ENCODE measurements at places on chromosomes 5 and 9.

DNA sequence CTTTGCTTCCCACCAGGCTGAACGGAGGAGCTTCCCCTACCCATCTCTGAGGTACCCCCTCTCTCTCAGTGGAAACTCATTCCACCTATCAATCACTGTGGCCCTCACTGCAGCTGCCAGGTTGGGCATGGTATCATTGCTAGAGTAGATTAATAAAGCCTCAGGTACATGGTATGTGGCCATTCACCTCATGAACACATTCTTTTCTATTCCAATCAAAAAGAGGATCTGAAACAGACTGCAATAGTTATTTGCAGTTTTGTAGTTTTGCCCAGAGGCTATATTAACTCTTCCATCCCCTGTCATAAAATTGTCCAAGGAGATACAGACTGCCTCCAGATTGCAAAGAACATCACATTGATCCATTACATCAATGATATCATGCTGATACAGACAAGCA is 85.8 kb upstream of the MVB12B start:
- no peak for DNase-seq

GRCh38 chr5:110785356-110785755 is 46.5 kb downstream of the SLC25A46 start:
- no peak for DNase-seq

DNA sequence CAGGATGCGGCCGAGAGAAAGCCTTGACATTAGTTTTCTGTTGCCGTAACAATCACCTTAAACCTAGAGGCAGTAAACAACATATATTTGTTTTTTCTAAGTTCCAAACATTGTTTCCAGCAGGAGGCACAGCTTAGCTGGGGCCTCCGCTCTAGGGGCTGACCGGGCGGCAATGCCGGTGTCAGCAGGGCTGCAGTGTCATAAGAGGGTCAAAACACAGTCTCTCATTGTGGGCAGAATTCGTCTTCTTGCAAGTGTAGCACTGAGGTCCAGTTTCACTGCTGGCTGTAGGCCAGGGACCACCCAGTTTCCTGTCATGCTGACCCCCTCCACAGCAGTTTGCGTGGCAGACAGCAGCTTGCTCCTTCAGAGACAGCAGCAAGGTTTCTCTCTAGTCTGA is 186.2 kb downstream of the PJA2 start:
- DNase-seq: no peak

GRCh38 chr9:134651226-134651905 is 9.8 kb downstream of the COL5A1 start:
- no peak for DNase-seq

- DNase-seq: no peak
Measured at GRCh38 chr5:98157368-98157767, 616.1 kb upstream of the RGMB start.

DNA sequence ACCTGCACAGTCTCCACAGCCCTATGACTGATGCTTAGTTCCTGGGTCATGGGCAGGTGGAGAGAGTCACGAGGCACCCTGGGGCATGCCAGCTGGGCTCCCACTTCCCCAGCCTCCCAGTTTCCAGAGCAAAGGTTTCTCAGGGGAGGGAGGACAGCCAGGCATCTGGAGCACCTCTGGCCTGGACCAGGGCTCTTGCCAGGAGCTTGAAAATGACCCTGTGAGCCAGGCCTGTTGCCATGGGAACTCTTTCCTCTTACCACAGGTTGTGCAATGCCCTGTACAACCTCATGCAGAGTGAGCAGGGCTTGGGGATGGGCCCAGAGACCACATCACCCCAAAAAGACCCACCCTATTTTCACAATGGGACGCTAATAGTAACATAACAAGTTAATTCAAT is 113.1 kb downstream of the PSD2 start:
- DNase-seq: no peak

GRCh38 chr5:82952326-82952725 is 124.9 kb downstream of the TMEM167A start:
- DNase-seq: no peak

DNA sequence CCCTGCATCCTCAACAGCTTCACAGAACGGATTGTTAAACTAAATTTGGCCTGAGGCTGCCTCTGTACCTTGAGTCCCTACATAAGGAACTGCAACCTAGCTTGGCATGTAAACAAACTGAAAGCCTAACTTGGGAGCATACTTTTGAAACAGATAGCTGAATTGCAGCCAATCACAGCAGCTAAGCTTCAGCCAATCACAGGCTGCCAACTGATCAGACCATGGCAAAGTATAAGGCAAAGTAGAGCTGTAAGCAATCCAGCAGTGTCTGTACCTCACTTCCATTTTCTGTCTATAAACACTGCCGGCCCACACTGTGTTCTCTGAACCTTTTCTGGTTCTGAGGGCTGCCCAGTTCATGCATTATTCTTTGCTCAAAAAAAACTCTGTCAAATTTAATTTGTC is 8.9 kb upstream of the ZNF483 start:
- no peak for DNase-seq

- no peak for DNase-seq
Measured at GRCh38 chr9:123150708-123151503, 117.4 kb downstream of the GPR21 start.

DNA sequence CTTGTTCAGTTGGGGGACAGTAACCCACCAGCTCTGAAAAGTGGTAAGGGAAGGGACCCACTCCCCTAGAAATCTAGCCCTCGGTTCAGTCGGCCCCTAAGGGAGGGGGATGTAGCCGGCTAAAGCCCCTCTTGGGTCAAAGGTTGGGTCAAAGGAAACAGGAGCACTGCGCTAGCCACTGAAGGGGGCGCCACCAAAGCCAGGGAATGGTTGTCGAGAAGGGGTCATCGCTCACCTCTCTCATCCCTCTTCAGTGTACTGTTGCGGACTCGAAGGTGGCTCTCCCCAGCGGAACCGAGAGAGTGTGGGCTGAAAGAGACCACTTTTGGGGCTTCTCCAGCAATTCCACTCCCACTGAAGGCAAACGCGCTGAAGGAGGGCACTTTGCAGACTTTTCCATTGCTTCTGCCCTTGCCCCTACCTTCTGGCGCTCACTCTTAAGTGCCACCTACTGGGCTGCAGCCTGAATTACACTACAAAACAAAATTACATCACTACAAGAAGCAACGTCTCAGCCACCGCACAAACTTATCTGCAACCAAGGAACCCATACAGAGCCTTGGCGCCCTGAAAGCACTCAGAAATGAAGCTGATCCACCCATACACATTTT is 396.9 kb downstream of the PDE4D start:
- no peak for DNase-seq

GRCh38 chr9:456365-456764 is 241.7 kb downstream of the DOCK8 start:
- no peak for DNase-seq

DNA sequence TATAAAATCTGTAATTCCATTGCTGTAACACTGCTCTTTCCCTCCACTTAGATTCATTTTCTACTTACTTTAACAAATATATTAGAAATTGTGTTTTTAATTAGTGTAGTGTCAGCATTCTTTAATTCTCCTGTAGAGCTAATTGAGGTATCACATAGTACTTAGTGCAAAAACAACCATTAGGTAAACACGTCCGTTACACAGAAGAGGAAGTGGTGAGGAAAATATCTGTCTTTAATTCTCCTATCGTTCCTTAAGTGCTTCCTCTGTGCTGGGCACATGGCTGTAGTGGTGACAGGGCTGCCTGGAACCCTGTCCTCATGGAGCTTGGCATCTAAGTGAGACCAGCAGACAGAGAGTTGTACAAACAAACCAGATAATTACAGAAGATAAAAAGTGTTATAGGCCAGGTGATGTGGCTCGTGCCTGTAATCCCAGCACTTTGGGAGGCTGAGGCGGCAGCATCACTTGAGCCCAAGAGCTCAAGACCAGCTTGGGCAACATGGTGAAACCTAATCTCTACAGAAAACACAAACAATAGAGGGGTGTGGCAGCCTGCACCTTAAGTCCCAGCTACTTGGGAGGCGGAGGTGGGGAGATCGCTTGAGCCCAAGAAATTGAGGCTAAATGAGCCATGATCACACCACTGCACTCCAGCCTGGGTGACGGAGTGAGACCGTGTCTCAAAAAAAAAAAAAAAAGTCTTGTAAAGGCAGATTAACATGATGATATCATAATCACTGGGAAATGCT is 36.4 kb downstream of the PARP8 start:
- DNase-seq: no peak

DNA sequence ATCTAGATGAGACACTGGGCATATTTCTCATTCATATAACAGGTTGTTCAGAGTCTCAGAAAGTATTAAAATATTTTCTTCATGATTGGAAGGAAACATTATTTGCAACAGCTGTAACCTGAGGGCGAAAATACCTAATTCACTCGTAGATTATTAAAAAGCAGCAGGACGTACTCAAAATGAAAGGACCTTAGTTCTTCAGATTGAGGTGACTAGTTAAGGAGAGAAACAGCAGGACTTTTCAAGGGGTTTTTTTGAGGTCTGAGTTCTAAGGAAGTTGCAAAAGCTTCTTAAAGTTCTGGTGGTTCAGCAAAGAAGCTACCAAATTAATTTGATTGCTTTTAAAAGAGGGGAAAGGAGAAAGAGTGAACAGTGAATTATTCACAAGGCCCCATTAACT is 174.9 kb downstream of the TMEM161B start:
- DNase-seq: no peak

- DNase-seq: no peak
Measured at GRCh38 chr9:109355564-109356297, 34.9 kb upstream of the EPB41L4B start.

DNA sequence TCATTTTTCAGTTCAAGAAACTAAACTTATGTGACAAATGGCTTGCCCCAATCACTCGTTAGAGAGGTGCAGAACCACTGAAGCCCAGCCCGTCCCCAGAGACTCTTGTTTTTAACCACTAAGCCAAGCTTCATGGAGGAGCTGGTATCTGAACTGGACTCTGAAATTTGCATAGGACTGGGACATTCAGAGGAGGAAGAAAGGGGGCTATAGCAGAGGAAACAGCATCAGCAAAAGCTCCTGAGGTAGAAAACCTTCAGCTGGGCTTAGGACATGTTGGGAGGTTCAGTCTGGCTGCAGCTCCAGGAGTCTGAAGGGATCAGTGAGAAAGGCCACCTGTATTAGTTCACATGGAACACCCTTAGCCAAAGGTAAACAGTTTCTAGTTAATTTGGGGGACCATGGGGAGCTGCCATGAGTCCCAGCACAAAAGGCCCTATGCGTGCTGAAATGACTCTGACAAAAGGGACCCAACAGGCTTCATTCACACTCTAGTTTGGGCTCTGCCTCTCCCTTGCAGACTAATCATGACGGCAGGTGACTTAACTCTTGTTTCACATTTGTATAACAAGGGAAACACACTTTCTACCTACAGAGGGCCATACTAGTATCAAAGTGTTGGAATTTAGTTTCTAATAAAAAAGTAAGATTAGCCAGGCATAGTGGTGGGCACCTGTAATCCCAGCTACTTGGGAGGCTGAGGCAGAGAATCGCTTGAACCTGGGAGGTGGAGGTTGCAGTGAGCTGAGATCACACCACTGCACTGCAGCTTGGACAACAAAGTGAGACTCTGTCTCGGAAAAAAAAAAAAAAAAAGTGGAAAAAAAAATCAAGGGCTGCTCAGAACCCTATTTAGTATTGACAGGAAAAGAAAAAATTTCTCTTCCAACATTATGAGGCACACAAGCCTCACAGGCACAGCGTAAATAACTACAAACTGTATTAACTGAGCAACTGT is 10.2 kb downstream of the FBXO10 start:
- no peak for DNase-seq

- DNase-seq: no peak
Measured at GRCh38 chr9:128121466-128121810, 6.1 kb downstream of the PTGES2 start.

- DNase-seq: no peak
Measured at GRCh38 chr5:15993919-15994318, 185.7 kb downstream of the MARCHF11 start.

DNA sequence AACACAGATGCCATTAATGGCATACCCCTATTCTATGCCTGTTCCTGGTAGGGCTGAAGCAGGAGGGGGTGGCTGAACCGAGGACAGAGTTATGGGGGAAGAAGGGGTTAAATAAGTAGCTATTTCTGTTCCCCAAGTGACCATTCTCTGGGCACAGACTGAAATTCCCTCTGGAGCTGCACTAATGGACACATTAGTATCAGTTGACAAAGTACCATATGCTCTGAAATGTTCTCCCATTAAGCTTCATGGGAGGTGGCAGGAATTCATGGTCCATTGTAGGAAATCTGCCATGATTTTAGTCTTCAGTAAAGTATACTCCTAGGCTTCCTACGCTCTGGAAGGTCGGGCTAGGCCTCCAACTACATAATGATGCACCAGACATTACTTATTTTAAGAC is 10.5 kb upstream of the FRMPD1 start:
- DNase-seq: no peak

GRCh38 chr5:180804129-180804618 is 1.6 kb upstream of the MGAT1 start:
- no peak for DNase-seq

- DNase-seq: no peak
Measured at GRCh38 chr9:130570208-130570607, 9.2 kb upstream of the FUBP3 start.

- DNase-seq: no peak
Measured at GRCh38 chr5:174355208-174355612, 309.7 kb downstream of the NSG2 start.

GRCh38 chr5:126280343-126280742 is 142.9 kb upstream of the GRAMD2B start:
- no peak for DNase-seq

GRCh38 chr9:84698323-84698722 is 28.8 kb downstream of the NTRK2 start:
- DNase-seq: no peak

- no peak for DNase-seq
Measured at GRCh38 chr9:16068476-16068875, 515.6 kb downstream of the CCDC171 start.

DNA sequence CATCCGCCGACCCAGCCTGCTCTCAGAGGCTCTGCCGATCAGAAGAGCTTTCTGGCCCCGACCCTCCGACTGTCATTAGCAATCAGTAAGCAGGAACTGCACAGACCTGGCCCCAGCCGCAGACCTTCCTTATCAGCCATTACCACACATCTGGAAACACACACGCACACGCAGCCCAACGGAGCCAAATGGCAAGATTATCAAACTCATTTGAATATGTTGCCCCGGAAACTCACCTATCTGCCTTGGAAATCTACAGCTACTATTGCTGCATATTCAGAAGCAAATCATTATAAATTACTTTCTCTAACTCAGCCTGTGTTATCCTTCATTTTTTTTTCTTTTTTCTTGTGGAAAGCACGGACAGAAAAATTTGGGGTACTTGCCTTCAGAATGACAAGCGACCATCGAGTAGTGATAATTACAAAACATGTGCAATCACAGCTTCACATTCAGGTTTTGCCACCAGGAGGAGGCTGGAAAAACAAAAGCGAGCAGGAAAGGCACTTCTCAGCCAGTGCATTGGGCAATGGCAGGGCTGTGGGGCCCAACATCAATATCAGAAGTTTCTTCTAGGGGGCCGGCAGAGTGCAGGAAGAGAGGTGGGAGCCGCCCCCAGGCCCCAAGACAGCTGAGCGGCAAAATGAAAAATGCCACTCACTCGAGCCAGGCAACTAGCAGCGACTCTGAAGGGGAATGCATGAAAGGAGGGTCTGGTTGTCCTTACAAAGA is 122.3 kb downstream of the VAV2 start:
- DNase-seq: no peak

GRCh38 chr5:161382685-161383084 is 163.8 kb downstream of the GABRB2 start:
- no peak for DNase-seq

Data from stimulated activated CD4-positive, alpha-beta T cell treated with anti-CD3 and anti-CD28 coated beads, Interleukin-1b, Interleukin-23, amount 100 ng/mL, for 1 hour (primary cell).